ENCODE measurements at places on chromosomes 3 and 15. TPM values are rescaled to one million over a fixed set of nuclear protein-coding genes. Genes with fewer than 3 reads are reported as not detected.

DNA sequence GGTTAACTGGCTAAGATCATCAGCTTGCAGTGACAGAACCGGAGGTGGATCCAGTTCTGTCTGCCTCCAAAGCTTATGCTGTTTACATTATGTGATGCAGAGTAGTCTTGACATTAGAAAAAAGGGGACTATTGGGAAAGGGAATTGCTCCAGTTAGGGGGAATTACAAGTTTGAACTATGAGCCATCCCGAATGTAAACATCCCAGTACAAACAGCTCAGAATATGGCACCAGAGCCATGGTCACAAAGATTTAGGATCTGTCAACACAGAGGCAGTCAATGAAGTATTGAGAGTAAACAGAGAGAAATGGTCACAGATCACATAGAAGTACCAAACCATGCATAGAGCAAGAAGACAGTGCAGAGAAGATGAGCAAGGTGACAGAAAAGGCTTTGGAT lies 39.8 kb upstream of the CRTC3 start:
- no peak for DNase-seq

- DNase-seq: no peak
These were observed 190.1 kb downstream of the GOLGA6L6 start for GRCh38 chr15:20351448-20351971.

DNA sequence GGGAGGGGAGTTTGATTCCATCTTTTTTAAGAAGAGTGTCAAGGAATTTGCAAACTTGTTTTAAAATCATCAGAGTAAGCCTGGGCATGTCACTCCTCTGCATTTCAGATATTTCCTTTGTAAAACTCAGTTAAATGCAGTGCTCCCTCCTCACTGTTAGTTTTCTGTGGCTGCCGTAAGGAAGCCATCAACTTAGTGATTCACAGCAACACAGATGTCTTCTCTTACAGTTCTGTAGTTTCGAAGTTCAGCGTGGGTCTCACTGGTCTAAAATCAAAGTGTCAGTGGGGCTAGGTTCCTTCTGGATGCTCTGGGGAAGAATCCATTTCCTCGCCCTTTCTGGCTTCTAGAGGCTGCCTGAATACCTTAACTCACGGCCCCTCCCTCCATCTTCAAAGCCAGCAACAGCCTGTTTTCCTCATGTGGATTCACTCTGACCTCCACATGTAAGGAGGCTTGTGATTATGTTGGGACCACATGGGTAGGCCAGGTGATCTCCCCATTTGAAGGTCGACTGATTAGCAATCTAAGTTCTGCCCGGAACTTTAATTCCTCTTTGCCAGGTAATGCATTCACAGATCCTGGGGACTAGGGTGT lies 12.4 kb downstream of the ISG20 start:
- DNase-seq: no peak

DNA sequence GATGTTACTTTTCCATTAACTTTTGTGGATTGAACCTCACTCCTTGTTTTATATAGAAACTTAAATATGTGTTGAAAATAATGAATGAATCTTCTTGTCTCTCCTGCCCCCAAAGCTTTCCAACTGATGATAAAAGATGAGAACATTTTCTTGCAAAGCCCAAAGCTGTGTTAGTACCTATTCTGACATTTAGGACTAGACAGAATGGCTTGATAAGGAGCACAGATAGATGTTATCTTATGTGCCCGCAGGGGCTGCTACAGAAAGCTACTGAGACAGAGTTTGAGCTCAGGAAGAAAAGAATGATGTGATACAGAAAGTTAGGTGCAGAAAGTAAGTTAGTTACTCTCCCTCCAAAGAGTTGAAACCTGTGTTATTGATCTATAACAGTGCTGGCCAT lies 109.4 kb upstream of the ATP11B start:
- DNase-seq: no peak

DNA sequence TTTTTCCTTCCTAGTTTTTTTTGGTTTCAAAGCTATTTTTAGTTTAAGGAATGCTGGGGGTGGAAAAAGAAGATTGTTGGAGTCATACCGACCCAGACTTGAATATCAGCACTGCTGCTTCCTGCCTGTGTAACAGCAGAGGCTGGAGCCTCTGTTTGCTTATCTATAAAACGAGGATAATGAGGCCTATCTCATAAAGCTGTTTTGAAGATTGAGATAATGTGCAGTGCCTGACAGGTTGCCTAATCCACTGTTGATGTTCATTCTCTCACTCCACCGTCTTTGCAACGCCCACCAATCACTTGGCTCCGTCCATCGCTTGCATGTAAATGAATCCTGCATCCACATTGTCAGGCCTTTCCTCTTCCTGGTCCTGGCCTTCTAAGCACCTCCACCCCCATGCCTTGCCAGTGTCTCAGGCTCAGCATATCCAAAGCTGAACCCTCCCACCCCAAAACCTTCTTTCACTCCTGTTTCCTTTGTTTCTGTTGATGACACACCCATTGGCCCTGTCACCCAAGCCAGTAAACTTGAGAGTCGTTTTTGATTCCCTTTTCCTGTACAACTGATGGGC lies 94.9 kb downstream of the MEX3B start:
- DNase-seq: no peak

- DNase-seq: no peak
These were observed 53.9 kb downstream of the COPS2 start for GRCh38 chr15:49101536-49101935.

DNA sequence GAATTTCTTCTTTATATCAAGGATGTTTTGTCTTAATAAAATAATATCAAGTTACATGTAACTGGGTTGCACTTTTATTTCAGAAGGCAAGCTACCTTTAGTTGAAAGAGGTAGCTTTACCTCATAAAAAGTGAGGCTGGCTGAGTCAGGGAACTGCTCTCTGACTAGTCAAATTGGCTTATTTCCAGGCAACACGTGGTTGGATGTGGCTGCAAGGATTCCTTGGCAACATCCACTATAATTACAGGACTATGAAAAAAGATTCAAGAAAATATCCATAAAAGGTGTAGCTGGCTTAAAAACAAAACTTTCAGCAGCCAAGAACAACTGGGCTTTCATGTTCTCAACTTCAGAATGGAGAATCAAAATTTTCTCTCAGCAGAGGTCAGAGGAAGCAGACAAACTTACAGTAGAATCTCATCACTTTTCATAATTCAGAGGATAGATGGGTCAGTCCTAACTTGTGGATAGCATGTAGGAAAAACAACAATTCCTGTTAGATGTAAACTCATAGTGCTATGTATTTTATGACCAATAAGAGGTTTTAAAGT lies 779.1 kb downstream of the MECOM start:
- peak; percentile 22 for DNase-seq

- peak; percentile 39 for DNase-seq
These were observed 31.8 kb downstream of the GPR171 start for GRCh38 chr3:151171145-151171757.

GRCh38 chr15:68303560-68304436 lies 26.3 kb downstream of the FEM1B start:
- DNase-seq: no peak

GRCh38 chr3:118180853-118181252 lies 853.8 kb downstream of the IGSF11 start:
- no peak for DNase-seq

DNA sequence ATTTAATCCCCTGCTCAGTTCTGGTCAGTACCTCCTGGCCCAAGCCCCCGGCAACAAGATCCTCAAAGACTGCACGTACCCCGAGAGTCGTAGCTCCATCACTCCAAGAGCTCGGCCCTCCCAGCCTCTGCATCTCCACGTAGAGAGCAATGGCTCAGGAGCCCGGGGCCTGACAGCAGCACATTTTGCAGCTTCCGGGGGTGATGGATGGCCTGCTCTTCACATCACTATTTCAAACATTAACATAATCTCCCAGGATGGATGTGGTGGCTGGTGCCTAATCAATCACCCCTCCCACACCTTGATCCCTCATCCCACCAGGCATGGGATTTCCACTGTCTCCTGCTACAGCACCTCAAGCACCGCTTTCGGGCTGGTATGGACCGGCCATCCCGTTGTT lies 28.1 kb downstream of the CACNA2D2 start:
- no peak for DNase-seq

DNA sequence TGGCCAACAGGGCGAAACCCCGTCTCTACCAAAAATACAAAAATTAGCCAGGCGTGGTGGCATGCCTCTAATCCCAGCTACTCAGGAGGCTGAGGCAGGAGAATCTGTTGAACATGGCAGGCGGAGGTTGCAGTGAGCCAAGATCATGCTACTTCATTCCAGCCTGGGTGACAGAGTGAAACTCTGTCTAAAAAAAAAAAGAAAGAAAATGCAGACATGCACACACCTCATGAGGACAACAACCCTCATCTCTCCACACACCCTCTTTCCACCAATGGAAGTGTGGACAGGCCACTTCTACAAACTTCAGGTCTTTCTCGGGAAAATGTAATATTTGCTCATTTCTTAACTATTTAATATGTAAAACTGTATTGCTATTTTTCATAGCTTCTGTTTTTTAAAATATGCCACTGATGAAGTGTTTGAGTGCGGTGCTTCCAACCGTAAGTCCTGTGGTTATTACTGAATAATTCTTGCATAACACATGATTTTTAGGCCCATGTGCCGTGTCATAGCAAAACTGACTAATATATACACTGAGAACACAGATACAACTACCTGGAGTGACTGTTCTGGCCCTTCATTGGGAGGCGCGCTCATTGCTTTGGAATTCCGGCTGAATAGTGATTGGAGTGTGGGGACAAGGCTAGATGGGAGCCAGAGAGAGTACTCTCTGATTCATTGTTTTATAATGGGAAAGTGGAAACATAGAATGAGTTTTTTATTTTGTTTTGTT lies 23.1 kb downstream of the LRRC31 start:
- DNase-seq: no peak

DNA sequence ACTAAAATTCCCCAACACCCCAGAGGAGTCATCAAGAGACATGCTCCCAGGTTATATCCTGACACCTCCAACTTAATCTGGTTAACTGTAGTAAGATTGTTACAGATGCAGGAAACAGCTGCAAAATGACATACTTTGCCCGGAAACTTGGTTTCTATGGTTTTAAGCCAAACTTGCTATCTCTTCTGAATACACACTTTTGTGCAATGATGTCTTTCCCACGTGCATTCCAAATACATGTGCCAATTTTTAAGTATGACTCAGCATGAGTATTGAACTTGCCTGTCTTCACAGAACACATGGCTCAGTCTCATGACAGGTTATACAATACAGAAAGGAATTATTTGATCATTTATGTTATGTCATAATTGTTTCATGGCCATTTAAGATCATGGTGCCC lies 207.0 kb upstream of the DCBLD2 start:
- no peak for DNase-seq

DNA sequence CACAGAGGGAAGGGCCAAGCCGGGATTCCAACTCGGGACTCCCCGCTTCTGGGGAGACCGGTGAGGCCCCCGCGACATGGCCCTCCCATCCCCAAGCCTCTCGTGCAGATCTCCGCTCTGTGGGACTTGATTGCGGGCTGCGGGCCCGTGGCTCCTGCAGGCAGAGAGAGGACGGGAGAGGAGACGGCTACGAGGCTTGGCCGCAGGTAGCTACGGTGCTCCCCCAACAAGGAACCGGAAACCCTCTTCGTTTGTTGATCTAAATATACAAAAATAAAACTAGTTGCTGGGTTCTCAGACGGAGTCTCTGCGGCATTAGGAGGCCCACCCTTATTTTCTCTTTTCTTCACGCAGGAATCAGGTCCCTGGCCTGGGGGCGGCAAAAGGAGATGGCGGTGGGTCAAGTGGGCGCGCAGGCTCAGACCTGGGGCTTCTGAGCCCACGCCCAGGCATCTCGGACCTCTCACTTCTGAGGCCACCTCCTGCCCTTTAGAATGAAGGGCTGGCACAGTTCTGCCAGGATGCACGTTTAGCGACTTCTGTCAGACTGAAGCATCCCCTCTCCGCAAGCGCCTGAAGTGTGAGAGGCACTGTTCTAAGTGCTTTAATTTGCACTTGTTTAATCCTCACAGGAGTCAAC lies 10.9 kb downstream of the GNB5 start:
- peak; percentile 42 for DNase-seq

Gene CNTN3
- 10.5 TPM for total RNA-seq

Gene FMN1
- 102 TPM for total RNA-seq

Gene GOLGA8H
- total RNA-seq: 0.32 TPM

Gene LRRIQ4
- not detected for total RNA-seq

Gene SIAH2
- 34.6 TPM for total RNA-seq

Gene SI
- total RNA-seq: 24.8 TPM
